ENCODE measurements at places on chromosomes 2 and 18.

- DNase-seq = no peak
These were observed 82.3 kb downstream of the NRXN1 start for GRCh38 chr2:50949450-50950193.

- no peak for DNase-seq
These were observed 64.9 kb downstream of the AFF3 start for GRCh38 chr2:100077456-100077855.

GRCh38 chr2:221268631-221269030, 303.5 kb downstream of the EPHA4 start:
- no peak for DNase-seq

GRCh38 chr2:216478151-216478550, 20.5 kb upstream of the RPL37A start:
- no peak for DNase-seq

- DNase-seq = no peak
These were observed 42.4 kb downstream of the THADA start for GRCh38 chr2:43553341-43553855.

All from nucleus accumbens (tissue), 56 donors.